Left ventricle myocardium inferior (tissue), 1 donor: ENCODE measurements at places on chromosomes 5 and 9. TPM values are rescaled to one million over a fixed set of nuclear protein-coding genes. Genes with fewer than 3 reads are reported as not detected.

Gene MYO10
- total RNA-seq: 5.0 TPM

Gene PCDHA9
- total RNA-seq: not detected

Gene NTRK2
- 3.8 TPM for total RNA-seq

Gene ZNF782
- 3.7 TPM for total RNA-seq

Gene HSPB3
- total RNA-seq: 418 TPM

Gene NR5A1
- total RNA-seq: not detected

Gene DPYSL3
- total RNA-seq: 20.7 TPM

Gene ZNF879
- total RNA-seq: 6.4 TPM

Gene POU5F2
- 0.16 TPM for total RNA-seq

Gene HINT1
- total RNA-seq: 155 TPM

Gene GLDC
- not detected for total RNA-seq

DNA sequence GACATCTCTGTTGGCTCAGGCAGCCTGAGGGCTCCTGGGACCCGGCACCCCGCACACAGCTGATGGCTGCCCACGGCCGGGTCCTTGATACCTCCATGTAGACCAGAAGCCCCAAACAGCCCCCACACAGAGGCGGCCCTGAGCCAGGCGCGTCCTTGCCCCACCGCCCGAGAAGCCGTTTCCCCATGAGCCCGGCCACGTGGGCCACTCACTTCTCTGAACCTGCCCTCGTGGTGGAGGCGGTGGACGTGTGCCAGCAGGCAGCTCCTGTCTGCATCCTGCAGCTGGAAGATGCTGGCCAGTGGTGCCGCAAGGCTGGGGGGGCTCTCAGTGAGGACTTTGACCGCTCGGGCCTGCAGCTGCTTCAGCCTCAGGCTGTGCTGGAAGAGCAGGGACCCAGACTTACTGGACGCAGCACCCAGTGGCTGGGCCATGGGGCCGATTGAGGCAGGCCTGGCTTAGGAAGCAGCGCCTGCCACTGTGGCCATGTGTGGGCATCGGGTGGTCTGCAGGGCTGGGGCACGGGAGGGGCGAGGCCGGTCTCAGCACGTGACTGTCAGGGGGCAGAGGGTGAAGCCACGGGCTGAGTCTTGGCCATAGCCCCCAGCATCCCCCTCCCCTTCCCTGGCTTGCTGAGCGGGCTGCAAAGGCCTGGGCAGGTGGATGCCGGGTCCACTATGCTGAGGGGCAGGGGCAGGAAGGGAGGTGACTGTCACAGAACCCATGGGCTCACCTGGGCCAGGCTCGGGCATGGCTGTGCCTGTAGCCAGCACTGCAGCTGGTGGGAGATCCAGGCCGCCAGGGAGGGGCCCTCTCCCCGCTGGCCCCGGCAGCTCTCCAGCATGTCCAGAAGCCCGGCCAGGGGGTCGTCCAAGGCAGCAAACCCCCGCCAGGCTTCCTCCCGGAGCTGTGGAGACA, 50.0 kb downstream of the EXD3 start:
- DNase-seq: no peak

GRCh38 chr5:132772291-132773070, 4.6 kb downstream of the SEPTIN8 start:
- no peak for DNase-seq

DNA sequence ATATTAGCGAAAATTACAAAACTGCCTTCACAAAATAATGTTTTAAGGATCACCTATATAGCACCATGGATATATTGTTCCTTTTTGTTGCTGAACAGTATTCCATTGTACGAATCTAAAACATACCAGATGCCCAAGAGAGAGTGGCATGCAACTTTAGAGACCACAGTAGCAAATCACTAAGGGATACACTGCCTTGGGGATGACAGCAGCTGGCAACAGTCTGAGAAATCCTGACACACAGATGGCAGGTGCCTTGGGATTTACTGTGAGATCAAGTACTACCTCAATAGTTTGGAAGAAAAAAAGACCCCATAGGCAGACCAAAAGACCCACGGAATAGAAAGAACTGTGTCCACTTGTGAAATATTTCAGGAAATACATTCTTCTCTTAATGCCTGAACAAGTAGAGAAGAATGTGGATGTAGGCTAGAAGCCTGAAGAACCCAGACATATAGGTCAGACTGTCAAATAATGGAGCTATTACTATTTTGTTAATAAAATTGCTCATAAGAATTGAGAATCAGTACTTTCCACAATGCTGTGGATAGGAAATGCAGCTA, 53.4 kb downstream of the PLPP1 start:
- no peak for DNase-seq

GRCh38 chr9:128136816-128137793, 9.6 kb upstream of the PTGES2 start:
- DNase-seq: no peak

- DNase-seq: no peak
Observed at GRCh38 chr9:92180669-92181181, 65.5 kb upstream of the SPTLC1 start.

DNA sequence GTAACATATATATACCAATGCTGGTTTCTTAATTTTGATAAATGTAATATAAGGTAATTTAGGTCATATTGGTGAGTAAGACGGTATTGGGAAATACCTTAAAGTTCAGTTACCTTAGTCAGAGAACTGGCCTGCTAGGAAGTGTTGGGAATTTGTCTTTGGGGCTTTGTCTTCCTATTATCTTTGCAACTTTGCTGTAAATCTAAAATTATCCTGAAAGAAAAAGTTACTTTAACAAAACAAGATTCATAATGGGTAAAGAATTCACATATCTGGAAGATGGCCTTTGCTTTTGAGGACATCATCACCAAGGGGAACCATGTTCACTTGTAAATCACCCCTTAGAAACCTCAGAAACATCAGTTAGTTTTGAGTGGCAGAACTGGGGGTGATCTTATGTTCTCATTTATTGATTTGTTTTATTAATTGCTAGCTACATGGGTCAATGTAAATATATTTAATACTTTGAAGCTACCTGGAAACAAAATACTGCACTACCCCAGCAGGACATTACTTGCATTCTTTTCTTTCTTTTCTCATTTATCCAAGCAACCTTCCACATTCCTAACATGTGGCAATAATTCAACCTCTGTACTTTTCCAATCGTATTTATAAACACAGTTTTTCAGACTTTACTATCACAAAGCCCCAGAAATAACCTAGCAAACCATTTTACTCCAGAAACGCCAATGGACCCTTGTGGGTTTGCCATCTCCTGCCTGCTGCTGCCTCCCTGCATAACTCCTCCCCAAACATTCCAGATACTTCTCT, 41.4 kb downstream of the GLIS3 start:
- no peak for DNase-seq

GRCh38 chr9:21969951-21970799, 24.0 kb downstream of the CDKN2A start:
- no peak for DNase-seq

- no peak for DNase-seq
Observed at GRCh38 chr9:24936117-24936516, 390.4 kb upstream of the IZUMO3 start.

- DNase-seq: no peak
Observed at GRCh38 chr9:135722365-135722764, 20.4 kb downstream of the KCNT1 start.

DNA sequence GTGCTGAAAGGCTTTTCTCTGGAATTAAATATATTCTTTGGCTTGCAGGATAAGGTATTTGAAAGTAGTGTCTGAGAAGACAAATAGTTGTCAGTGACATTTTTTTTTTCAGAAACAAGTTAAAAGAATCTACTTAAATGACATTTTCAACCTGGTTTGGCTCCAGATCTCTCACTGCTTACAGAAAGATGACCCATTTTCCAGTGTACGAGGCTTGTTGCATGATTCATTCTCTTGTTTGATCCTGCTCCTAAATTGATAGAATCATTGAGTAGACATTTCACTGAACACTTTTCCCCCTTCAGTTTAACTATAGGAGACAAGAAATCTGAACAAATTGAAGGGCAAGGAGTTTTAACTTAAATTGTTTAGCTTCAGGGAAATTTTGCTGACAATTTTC, 546.1 kb downstream of the ZNF608 start:
- DNase-seq: no peak

GRCh38 chr5:1667648-1668140, 131.9 kb downstream of the MRPL36 start:
- DNase-seq: no peak

GRCh38 chr9:93655621-93656425, 79.4 kb downstream of the PHF2 start:
- peak; percentile 11 for DNase-seq

- peak; percentile 53 for DNase-seq
Observed at GRCh38 chr5:123035918-123036390, 571 bp downstream of the PPIC start.

DNA sequence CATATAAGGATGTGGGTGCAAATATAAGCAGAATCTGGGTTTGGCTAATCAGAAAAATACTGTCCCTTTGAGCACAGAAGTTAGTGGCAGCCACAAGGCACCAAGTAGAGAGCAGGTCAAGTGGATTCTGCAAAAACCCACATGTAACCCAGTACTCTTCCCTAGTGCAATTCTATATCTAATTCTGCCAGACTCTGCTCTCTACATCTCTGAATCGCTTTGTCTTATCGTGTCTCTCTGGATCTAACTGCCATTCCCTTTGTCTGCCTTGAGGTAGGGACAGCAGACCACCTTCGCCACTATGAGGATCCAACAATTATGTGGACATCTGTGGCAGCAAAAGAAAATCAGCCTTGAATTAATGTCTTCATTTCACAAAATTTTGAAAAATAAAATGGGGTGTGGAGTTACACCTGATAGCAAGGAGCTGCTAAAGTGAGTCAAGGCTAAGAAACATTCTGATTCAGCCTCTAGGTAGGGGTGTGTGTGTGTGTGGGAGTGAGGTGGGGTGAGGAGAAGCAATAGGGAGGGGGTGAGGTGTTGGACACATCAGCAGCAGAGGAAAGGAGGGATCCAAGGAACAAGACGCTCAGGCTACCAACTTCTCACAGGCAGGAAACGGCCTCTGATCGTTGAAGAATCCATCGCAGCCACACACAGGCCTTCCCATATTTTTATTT, 33.7 kb upstream of the ZNF366 start:
- no peak for DNase-seq
